H54 (cell line): ENCODE measurements at places on chromosomes 7 and 10.

GRCh38 chr10:128095027-128095752 lies 31.0 kb downstream of the MKI67 start:
- no peak for DNase-seq

DNA sequence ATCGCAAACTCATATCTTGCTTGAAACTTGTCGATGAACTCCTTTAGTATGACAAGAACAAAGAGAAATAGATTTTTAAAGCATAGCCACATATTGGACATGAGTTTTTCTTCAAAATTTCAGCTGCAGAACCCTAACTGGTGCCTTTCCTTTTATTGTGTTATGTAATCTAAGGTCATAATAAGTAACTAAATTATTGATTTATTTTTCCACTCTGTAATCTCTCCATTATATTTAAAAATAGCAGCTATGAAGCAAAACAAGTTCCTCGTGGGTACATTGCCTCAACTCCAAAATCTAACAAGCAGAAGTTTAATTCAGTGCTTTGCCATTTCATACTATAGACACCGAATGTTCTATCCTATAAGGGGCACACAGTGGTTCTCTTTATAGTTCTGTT lies 159.2 kb upstream of the PRSS1 start:
- no peak for DNase-seq

DNA sequence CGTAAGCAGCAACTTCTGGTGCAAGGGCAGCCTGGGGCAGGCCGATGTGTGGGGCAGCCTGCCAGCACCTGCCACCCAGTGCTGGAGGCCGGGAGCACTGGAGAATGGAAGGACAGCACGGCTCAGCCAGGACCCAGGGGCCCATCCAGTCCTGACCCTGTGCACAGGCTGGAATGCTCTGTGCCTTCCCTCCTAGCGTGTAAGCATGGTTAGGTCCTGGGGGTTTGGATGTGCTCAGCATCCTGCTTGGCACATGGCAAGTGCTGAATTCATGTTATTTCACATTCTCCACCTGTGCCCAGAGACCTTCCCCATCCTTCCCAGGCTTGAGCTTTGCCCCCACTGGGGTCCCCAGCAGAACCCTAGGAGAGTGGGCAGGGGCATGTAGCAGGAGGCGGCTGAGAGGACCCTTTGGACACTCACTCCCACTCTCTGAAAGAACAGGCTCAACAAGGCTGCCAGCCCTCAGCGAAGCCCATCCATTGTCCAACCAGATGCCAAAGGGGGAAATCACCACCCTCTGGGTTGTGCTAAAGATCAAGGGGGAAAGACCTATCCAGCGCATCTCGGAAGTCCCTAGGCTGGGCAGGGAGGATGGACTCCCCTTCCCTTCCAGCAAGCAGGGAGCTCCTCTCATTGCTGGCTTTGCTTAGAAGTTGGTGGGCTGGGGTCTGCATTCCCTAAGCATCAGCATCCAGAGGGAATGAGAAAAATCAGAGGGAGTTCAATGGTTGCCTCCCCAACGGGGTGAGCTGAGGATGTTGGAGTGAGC lies 29.7 kb downstream of the ANXA8 start:
- no peak for DNase-seq

DNA sequence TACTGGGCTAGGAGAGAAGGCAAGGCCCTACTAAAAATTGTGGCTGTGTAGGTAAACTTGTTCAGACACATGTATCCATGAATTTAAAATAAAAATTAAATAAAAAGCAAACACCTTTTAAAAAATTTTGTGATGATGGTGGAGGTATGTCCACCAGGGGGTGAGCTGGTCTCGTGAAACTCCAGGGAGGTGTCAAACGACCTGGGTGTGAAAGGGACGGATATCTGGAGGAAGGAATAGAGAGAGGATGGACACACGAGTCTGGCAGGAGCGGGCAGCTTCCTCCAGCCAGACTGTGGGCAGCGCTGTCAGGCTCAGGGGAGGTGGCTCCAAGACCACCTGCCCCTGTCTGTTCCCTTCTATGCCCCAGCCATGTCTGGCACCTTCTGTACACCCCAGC lies 34.8 kb upstream of the DMBT1 start:
- DNase-seq, result no peak

DNA sequence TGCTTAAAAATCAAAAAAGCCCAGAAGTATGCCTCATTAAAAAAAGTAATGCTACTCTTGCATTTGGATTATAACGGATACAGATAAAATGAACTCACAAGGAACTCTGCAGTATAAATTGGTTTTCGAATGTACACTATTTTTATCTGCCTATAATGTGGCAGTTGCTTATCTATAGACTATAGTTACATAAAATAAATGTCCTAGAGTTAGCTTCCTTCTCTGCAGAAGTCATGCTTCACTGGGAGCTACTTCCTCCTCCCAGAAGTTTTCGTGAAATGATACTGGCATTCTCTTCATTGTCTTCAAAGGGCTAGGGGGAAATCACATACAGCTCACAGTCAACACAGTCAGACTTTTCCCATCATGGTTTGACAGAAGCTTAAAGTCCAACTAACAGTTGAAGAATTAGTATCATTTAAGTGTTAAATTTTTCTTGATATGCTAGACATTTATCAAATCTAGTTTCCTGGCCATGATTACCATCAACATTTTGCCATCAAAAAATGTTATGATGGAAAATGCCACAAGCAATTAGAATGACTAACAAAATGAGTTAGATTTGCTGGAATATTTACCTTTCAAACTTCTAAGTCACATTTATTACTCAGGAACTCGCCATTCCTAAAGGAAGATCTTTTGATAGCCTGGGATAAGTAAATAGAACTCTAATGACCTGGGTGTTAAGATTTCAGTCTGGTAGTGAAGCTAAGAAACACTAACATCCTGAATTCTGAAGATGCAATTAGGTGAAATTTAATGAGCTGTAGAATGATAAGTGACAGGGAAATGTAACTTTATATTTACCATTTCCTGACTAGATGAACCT lies 87.3 kb upstream of the TRIL start:
- DNase-seq, result no peak

DNA sequence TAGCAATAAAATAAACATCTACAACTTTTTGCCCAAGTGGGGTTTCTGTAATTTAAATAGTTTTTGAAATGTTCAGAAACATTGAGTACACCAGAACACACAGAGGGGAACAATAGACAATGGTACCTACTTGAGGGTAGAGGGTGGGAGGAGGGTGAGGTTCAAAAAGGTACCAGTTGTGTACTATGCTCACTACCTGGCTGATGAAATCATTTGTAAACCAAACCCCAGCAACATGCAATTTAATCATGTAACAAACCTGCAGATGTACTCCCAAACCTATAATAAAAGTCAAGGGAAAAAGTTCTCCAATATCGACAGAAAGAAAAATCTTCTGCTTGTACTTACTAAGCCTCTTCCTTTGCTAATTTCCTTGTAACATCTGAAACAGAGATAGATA lies 4.2 kb upstream of the TES start:
- no peak for DNase-seq

DNA sequence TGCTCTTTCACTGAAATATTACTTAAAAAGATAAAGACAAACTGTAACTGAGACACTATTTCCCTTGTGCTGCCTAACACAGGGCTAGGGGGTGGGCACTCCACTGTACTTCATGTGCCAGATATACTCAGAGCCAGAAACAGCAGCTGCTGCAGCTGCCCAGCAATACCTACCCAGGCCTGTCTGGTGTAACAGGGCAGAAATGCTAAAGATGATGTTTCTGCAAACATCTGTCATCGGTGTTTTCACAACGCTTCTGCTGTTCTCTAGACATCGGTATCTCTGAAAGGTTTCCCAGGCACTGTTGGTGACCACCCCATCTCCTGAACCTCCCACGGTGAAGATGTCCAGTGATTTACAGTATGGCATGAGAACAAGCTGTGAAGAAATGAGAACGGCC lies 42.7 kb downstream of the LAMB1 start:
- no peak for DNase-seq

- DNase-seq, result no peak
Observed at GRCh38 chr7:30973292-30973691, 9.5 kb downstream of the GHRHR start.

- no peak for DNase-seq
Observed at GRCh38 chr10:77383861-77384553, 253.6 kb downstream of the KCNMA1 start.

DNA sequence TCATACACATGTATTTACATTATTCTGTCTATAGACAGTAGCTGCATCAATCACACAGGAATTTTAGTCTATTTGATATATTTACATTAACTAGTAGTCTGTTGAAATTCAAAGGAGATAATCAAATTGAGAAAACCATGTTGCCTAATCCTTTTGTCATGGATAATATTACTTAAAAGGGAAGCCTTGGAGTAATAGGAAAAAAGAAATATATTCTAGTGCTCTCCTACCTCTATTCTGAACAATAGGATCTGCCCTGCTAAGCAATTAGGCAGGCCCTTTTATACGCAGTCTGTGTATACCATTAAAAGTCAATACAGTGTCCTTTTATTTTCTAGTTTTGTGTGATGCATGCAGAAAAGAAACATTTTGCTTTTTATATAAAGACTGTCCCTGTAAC lies 24.5 kb downstream of the UMAD1 start:
- DNase-seq, result no peak

DNA sequence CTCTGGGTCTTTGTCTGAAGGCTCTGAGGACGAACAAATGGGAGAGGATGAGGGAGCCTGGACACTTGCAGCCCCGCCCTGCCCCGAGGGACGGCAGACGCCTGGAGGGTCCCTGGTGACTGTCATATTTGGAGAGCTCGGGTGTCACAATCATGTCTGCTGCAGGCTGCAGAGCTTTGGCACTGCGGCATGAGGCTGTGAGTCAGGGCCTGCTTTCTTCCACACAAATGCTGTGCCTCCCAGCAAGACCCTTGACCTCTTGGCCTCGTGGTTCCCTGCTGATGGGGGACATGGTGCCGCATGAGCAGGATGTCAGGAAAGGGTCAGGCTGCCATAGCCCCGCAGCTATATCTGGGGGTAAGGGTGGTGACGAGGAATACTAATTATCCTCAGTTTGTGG lies 64.9 kb upstream of the PPIF start:
- DNase-seq, result no peak

DNA sequence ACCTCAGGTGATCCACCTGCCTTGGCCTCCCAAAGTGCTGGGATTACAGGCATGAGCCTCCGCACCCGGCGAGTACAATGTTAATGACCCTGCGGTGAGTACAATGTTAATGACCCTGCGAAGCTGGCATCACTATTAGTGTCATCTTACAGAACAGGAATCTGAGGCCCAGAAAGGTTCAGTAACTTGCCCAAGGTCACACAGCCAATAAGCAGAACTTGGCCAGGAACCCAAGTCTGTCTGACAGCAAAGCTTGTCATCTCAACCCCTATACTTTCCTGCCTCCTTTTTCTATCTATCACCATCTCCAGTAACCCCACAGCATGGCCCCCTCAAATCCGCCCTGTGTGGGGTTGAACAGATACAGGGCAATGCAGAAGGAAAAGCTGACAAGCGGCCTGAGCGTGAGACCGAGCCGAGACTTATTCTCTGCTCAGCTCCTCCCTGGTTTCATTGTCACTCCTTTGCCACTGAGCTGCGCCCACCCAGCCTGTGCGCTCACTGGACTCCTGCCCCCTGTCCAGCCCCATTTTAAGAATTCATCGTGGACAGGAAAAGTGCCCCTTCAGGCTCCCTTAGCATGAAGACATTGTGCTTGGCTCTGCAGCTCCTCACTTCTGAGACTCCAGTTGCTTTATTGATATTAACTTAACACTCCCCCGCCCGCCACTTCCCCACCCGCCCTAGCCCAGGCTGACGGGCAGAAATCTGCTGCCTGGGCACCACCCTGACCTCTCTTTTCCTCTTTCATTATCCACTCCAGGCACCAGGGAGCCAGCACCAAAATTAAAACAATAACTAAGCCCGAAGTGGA lies 58.1 kb upstream of the LBX1 start:
- no peak for DNase-seq

- no peak for DNase-seq
Observed at GRCh38 chr10:14625765-14626525, 148.8 kb downstream of the FAM107B start.

GRCh38 chr10:25112016-25112415 lies 62.8 kb upstream of the GPR158 start:
- DNase-seq, result no peak

DNA sequence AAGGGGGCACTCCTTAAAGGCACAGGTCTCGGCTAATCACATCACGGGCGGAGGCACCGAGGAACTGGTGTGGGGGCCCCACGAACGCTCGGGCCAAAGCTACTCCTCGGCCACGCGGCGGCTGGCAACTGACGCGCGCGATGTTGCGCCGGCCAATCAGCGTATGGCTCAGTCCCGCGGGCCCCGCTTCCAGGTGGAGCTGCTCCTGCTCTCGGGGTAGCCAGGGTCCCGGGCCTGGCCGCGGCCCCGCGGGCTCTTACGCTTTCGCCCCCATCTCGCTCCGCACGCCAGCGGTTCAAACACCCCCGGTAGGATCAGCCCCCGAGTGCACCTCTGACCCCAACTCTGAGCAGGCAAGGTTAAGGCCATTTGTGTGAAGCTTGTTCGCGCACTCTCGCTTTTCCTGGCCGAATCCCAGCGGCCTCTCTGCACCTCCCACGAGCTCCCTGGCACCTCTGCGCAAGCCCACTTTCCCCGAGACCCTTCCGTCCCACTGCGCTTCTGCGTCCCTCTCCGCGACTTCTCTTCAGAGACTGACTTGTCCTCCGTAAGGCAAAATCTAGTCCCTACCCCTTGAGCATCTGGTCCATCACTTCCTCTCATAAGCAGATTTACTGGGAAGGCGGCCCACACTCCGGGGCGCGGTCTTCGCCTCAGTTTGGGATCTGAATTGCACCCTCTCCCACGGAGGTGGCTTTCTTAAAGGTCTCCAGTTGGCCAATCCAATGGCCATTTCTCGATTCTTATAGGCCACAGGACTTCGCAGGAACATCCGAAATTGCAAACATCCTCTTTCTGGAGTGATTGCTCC lies 200.9 kb upstream of the TBX20 start:
- DNase-seq, result no peak

- no peak for DNase-seq
Observed at GRCh38 chr10:87864496-87865059, 1.2 kb downstream of the PTEN start.

DNA sequence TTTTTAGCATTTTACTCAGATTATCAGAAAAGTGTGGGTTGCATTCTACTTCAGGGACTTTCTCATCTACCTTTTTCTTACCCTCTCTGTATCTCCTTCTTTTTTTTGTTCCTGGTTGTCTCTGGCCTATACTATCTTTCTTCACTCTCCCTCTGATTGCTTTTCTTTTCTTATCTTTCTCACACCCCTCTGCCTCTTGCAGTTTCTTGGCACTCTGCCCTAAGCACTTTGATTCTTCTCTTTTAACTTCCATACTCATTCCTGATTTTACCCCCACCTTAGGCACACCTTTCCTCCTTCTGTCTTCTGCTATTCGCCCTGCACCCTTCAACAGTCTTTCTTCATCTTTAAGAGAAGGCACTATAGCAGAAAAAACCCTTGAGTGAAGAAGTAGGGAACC lies 92.8 kb upstream of the HPS1 start:
- DNase-seq, result no peak
